ENCODE measurements at places on chromosomes 2 and 18.

DNA sequence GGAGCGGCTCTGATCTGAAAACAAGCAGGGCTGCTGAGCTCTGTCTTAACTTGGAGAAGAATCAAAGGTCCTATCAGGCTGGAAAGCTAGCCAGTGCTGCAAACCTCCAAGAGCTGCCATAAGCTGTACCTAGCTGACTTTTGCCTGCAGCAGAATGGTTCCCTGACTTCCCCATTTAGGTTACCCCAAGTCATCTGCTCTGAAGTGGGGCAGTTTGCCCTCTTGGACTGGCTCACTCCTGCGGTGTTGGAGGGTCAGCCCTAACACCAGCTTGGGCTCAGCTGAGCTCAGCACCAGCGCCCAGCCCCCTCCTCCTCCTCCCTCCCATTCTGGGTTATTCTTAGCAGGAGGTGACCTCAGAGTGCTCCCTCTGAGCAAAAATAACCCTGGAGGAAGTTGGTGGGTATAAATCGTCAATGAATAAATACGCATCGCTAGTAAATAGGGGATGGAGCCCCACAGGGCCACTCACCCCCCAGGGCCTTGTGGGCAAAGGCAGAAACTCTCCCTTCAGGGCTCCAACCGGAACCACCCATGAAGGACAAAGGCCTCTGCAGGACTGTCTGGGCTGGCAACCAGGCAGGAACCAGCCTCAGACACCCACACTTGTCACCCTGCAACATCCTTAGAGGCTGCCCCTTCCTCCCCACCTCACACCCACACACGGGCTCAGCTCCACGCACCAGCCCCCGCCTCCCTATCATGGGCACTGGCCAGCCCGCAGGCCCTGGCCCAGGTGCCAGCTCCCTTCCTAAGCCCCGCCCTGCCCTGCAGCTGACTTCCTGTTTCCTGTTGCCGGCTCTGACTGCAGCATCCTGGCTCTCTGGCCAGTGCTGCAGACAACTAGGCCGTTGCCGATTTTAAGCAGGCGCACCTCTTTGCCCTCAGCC is 46.9 kb downstream of the DNMT3A start:
- peak; percentile 85 for DNase-seq

- DNase-seq, result no peak
Observed at GRCh38 chr18:57249883-57250282, 102.5 kb upstream of the ST8SIA3 start.

GRCh38 chr2:45606796-45607195 is 4.3 kb downstream of the SRBD1 start:
- no peak for DNase-seq

- DNase-seq, result no peak
Observed at GRCh38 chr18:31482051-31482450, 15.9 kb upstream of the DSG2 start.

- DNase-seq, result no peak
Observed at GRCh38 chr2:188666503-188666902, 307.7 kb upstream of the COL3A1 start.

Data from CD4-positive, alpha-beta T cell treated with Interleukin-21 for 1 hour (primary cell).